Activated CD4-positive, alpha-beta T cell treated with anti-CD3 and anti-CD28 coated beads for 1 hour (primary cell): ENCODE measurements at places on chromosomes 16 and 17.
A peak's percentile ranks its signal among the peaks of the same experiment; 100 is the strongest.

DNA sequence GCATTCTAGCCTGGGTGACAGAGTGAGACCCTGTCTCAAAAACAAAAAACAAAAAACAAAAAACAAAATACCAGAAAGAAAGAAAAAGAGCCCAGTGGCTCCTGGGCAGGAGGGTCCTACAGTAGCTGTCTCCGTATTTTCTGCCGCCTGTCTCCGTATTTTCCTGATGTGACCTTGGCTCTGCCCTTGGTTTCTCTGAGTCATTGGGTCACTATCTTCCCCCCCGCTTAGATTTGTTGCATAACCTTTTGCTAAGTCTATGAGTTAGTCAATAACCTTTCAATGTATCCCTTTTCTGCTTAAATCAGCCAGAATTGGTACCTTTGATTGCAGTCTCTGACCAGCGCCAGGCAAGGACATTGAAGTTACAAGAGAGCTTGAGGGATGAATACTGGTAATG, 36.9 kb downstream of the MIS12 start:
- no peak for DNase-seq

DNA sequence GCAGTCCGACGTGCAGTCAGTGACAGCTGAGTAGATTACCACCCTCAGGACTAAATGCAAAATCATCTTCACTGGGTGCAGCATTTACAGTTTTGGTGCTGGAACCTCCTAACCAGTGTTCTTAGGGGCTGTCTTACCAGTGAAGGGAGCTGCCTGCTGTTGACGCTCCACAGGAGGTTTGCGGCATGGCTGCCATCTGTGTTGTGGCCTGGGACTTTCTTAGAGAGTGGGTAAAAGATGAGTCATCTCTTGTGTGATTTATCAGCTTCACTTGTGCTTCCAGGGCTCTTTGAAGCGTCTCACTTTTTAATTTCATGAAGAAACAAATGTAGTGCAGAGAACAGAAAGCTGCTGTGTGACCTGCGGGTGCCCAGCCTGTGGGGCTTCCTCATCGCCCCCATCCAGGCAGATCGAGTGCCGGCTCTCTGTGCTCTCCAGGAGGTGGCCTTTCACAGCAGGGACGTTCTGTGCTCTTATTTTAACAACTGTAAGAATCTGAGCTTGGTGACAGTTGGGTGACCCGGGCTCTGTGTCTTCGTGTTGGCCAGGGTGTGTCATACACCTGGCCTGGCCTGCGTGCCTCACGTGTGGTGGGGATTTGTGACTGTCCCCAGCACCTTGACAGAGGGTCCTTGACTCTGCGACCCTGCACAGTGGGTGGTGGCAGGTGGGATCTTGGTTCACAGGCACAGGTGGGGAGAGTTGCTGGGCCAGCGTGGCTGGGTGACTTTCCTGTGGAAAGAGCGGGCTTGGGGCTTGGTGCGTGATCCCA, 24.3 kb upstream of the ZNF750 start:
- DNase-seq = peak; percentile 81

DNA sequence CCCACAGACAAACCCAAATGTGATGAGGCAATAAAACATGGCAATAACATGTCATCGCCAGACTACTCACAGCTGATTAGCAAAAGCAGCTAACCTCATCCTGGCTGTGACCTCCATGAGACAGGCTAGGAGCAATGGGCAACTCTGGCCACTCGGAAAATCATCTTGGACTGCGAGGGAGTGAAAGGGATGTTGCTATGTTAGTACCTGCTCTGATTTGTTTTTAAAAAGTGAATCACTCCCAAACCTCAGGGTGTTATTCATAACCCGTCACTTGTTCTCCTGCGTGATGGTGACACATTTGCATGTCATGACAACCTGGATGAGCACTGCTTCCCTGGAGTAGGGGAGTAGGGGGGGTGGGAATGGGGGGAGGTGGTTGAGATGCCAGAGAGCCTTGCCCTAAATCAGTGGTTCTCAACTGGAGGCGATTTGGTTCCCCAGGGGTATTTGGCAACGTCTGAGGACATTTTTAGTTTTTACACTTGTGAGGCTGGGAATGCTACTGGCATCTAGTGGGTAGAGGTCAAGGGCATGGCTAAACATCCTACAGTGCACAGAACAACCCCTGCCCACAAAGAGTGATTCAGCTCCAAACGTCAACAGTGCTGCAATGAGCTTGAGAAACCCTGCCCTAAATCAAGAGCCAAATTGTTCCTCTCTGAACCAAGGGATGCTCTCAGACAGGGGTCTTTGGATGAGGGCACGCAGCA, 241.7 kb downstream of the SOX9 start:
- DNase-seq = no peak

- no peak for DNase-seq
Measured at GRCh38 chr17:69269131-69269998, 40.7 kb upstream of the ABCA10 start.

DNA sequence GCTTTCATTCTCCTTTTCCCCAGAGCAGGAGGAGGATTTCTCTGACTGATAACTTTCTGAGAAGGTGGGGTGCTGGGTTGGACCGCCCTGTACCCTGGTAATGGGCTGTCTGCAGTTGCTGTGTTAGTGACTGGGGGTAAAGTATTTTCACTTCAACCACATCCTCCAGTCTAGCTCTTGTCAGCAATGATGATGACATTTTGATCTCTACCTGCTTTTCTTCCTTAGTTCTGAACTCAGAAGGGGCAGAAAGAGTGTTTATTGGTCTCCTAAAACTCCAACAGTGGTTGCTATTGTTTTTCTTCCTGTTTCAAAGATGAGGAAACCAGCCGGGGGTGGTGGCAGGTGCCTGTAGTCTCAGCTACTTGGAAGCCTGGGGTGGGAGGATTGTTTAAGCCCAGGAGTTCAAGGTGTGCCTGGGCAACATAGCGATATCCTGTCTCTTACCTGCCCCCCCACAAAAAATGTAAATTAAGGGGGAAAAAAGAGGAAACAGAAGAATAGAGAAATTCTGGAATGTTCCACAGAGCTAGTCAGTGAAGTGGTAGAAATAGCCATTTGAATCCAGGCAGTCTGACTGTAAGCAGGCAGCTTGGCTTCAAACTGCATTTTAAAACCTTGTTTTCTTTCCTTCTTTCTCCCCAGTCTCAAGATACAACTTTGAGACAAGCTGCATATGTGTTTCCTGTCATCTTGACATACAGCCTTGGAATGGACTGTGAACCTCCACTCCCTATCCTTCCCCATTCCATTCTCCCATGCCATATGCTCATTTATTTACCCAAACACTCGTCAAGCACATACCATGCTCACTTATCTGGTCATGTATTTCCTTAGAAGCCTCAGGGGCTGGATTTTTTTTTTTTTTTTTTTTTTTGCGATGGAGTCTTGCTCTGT, 3.3 kb upstream of the N4BP1 start:
- DNase-seq = peak; percentile 25

- DNase-seq = no peak
Measured at GRCh38 chr16:85204242-85205010, 92.2 kb upstream of the CIBAR2 start.

DNA sequence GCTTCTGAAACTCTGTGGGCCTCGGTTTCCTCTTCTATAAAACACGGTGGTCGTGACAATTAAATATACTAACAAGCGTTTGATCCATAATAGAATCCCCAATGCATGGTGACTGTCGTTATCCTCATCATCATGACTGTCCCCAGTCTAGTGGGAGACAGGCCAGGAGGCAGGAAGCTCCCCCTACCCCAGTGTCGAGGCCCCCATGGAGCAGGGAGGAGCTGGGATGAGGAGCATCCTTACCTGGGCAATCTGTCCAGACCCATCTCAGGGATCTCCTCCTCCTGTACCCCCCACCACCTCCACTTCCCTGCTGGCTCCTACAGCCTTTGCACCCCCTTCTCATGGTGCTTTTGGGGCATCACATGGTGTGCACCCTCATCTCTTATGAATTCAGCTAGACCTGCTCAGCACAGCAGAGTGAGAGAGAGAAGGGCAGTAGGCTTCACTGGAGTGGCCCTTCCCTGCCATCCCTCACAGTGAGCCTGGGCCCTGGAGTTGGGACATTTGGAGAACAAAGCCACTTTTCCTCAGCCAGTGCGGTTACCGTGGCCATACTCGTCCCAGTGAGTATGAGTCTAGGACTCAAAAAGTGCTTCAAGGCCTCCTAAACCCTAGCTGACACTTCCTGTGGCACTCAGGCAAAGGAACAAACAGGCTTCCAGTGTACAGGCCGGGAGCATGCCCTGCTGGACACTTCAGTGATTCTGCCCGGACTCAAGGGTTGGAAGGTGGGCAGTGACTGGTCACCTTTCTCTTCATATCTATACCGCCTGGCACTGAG, 148.6 kb downstream of the CLEC16A start:
- DNase-seq = no peak

DNA sequence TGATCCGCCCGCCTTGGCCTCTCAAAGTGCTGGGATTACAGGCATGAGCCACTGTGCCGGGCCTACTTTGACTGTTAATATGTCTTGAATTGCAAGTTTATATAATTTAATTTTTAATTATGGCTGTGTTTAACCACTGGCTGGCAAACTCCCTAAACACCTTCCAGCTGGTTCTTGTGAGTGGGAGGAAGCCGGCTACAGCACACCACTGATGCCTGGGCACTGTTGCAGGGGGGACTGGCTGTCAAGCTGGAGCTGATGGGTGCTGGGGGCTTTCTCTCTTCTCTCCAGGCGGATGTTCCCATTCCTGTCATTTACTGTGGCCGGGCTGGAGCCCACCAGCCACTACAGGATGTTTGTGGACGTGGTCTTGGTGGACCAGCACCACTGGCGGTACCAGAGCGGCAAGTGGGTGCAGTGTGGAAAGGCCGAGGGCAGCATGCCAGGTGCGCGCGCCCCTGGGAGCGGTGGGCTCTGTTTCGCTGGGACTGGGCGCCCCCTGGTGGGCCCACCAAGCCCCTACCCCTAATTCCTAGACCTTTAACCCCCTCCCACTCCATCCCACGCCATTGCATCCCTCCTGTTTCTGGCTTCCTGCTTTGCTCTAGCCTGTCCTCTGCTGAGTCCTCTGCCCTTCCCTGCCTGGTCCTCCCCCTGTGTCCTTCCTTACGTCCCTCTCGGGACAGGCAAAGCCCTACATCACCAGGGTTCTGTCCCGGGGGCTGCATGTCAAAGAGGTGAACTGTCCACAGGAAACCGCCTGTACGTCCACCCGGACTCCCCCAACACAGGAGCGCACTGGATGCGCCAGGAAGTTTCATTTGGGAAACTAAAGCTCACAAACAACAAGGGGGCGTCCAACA, 9.5 kb downstream of the TBX21 start:
- peak; percentile 31 for DNase-seq

DNA sequence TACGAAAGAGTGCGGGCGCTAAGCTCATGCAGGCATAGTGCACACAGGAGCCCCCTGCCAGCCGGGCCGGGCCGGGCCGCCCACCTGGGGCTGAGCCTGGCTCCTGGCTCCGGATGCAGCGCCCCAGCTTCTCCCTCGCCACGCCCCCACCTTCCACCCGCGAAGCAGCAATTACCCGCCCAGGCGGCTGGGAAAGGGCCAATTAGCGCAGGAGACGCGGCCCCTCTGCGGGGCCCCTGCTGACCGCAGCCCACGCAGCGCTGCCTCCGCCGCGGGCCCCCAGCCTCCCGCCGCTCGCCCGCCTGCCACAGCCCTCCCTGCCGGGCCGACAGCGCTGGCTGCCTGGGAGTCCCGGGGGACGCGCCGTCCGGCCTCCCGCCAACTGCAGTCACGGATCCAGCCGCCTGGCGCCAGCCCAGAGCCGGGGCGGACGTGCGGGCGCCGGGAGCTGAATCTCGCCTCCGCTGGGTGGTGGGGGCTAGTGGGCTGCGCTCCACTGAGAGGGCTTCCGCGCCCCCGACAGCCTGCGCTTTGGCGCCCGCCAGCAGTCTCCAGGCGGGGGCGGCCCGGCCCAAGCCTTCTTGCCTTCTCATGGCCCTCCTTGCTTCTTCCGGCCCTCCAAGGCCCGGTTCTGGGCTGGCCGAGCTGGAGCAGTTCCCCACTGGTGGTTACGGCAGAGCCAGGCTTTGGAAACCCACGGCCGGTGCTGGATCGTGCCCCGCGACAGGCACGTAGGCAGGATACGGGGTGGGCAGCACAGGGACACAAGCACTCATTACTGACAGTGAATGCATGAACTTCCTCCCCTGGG, 14.9 kb upstream of the CBFB start:
- DNase-seq = peak; percentile 47

- no peak for DNase-seq
Measured at GRCh38 chr16:24858219-24859041, 12.7 kb downstream of the SLC5A11 start.

- DNase-seq = no peak
Measured at GRCh38 chr17:29038085-29038795, 4.7 kb upstream of the PIPOX start.

DNA sequence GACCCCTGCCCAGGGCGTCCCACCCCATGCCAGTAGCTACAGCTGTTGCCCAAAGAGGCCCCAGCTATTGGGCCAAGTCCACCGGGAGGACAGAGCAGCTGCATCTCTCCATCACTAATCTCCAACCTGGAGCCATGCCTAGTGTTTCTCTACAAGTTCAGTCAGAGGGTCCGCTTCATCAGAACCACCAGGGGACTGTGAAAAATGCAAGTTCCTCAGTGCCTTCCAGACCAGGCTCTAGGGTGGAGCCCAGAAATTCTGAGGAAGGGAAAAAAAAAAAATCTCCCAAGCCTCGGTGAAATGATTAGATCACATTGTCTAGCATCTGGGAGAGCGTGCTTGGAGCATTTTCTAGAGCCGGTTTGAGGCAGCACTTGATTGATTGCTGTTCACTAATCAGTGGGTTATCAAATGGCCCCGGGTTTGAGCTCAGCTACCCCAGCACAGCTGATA, 22.4 kb upstream of the HERPUD1 start:
- no peak for DNase-seq

GRCh38 chr16:67707790-67708189, 11.3 kb downstream of the GFOD2 start:
- DNase-seq = no peak

DNA sequence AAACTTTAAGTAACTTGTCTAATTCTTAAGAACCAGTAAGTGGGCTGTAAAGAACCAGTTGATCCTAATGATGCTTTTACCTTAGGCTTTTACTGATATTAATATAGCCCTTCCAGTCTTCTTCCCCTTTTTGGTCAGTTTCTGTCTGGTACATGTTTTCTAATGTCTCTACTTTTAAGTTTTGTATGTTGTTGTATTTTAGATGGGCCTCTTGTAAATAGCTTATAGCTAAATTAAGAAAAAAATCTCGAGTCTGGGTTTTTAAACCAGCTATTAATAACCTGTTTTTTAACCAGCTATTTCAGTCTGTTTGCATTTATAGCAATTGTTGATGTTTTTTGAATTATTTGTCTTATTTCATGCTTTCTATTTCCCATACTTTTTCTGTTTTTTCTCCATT, 79.0 kb downstream of the PITPNC1 start:
- DNase-seq = no peak
